Head of caudate nucleus (tissue), 42 donors: ENCODE measurements at places on chromosomes 1 and 21.

DNA sequence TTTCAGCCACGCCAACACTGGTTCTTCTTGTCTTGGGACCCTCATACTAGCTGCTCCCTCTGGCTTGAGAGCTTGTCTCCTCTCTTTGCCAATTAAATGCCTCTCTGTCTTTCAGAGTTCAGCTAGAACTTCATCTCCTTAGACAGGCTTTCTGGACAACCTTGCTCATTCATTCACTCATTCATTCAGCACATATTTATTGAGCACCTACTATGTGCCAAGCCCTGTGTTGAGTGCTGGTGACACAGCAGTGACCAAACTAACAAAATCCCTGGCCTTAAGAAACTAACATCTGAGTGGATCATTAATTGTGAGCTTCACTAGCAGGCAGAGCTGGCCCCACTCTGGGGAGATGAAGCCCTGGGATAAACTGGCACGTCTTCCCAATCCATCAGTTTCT, 24.9 kb upstream of the CASZ1 start:
- DNase-seq: no peak

- DNase-seq: no peak
These were observed 608.8 kb upstream of the CAMK1G start for GRCh38 chr1:208974717-208975116.

- DNase-seq: no peak
These were observed 54.2 kb upstream of the NFIA start for GRCh38 chr1:61028136-61028535.

DNA sequence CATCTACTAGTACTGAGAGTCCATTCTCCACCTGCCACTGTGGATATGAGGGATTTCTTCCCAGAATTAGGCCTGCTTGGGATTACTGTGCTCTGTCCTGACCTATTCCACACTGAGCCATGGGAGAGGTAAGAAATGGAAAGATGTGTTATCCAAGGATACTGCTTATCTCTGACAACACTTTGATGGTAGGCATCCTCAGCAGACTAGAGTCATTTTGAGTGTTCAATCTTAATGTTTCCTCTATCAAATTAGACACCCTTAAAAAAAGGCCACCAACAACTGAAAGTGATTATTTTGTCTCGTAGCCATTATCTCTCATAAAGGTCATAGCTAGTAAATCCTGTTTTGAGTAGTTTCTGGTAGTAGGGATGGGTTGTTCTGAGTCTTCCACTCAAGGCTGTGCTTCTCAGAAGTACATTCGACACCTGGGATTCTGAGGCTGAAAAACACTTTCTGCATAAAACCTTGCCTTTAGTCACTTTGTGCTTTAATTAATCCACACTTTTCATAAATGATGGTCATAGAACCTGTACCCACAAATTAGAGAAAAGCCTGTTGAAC, 8.8 kb downstream of the ATPAF1 start:
- DNase-seq: no peak

GRCh38 chr1:202034683-202035462, 24.5 kb downstream of the ELF3 start:
- no peak for DNase-seq
